ENCODE measurements at places on chromosomes 2 and 18.

- DNase-seq, result no peak
These were observed 4.0 kb upstream of the RND3 start for GRCh38 chr2:150491430-150491829.

GRCh38 chr2:14632133-14632936, at the start of gene LRATD1:
Gene LRATD1, plus strand, starts transcription at chr2:14632717. Its CDS starts 1,263 bp downstream, at chr2:14633980.
- DNase-seq, result no peak

GRCh38 chr2:148656516-148656915, 12.0 kb downstream of the EPC2 start:
- no peak for DNase-seq

DNA sequence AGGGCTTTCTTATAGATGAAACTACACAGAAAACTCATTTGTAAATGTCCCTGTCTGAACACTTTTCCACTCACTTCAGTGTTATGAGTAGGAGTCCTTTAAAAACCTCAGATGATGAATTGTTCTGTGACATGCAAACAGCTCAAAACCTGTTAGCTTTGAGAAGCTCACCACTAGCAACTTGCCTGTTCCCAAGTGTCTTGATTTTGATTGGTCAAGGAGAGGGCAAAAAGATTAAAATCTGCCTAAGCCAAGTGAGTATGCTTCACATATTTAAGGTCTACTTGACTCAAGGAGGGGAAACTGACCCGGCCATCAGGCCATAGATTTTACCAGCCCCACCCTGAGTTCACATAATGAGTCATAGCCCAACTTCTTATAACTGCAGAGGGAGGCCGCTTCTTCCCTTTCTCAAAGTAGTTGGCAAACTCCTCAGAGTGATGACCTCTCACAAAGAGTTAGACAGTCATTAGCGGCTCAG, 45.2 kb upstream of the MEIS1 start:
- no peak for DNase-seq

GRCh38 chr2:85734942-85735608, 18.7 kb upstream of the ATOH8 start:
- DNase-seq, result no peak

GRCh38 chr2:28206762-28207161, 185.9 kb upstream of the FOSL2 start:
- no peak for DNase-seq

DNA sequence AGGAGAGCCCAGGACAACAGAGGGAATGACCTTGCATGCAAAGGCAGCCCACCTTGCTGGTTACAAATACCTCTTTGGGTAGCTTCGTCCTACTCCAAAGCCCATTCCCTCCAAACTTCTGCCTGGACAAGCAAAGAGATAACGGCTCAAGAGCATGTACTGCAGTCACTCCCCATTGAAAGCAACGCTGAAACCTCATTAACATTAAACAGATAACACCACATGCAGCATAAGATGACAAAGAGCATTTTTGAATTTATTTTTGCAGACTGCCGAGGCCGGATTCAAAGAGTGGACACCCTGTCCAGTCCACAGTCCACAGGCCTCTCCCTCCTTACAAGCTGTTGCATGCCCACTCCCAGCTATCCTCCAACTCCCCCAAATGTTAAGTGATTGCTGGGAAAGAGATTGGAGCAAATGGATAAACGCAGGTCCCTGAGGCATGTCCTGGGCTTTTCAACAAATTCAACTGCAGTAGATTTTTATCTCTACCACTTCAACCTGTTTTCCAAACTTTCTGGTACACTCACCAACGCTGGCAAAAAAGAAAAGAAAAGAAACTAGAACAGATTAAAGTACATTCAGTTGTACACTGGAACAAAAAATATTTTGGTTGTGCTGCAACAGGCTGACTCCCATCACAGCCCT, 40.1 kb downstream of the MREG start:
- no peak for DNase-seq

DNA sequence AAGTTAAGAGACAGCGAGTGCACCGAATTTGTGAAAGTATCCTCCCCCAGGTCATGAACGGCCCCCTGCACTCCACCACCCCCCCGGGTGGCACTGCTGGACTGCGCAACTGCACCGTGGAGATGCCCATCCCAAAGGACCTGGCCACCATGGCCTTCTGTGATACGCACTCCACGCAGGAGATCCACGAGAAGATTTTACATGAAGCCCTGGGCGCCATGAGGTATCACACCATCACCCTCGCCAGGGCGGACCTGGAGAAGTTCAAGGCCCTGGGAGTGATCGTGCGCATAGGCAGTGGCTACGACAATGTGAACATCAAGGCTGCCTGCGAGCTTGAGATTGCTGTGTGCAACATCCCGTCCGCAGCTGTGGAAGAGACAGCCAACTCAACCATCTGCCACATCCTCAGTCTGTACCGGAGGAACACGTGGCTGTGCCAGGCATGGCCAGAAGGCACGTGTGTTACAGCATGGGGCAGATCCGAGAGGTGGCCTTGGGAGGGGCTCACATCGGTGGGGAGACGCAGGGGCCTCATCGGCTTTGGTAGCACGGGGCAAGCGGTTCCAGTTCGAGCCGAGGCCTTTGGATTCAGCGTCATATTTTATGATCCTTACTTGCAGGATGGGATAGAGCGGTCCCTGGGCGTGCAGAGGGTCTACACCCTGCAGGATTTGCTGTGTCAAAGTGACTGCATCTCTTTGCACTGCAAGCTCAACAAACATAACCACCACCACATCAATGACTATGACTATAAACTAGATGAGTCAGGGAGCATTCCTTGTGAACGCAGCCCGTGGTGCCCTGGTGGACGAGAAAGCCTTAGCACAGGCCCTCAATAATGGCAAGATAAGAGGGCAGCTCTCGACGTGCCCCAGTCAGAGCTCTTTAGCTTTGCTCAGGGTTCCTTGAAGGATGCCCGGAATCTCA, 290.8 kb upstream of the MC4R start:
- DNase-seq, result no peak

GRCh38 chr2:120624061-120624737, 111.5 kb upstream of the GLI2 start:
- DNase-seq, result no peak

- no peak for DNase-seq
These were observed 64.3 kb upstream of the TTN start for GRCh38 chr2:178871536-178871935.

GRCh38 chr2:200408428-200409316, 101.2 kb downstream of the KCTD18 start:
- no peak for DNase-seq

GRCh38 chr18:60215432-60215831, 157.1 kb downstream of the MC4R start:
- no peak for DNase-seq

GRCh38 chr2:73239776-73240175, 5.7 kb downstream of the CCT7 start:
- no peak for DNase-seq

DNA sequence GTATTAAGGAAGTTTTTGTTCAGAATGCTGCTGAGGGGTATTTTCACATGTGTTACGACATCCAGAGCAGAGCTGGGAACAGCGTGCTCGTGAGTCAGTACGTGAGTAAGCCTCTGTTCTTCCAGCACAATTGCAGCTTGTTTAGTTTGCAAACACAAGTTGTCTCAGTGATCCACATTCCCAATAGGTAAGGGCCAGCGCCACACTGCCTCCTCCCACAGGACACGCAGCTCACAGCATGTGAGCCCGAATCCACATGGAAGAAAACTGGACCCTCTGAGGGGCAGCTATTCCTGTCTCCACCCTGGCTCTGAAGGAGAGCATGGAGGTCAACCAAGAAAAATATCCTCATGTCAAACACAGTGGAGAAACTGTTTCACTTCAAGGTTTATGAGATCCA, 173.9 kb upstream of the PID1 start:
- DNase-seq, result no peak

- DNase-seq, result no peak
These were observed 69.2 kb downstream of the EDAR start for GRCh38 chr2:108919571-108920373.

GRCh38 chr2:225994748-225995405, 595.4 kb downstream of the NYAP2 start:
- no peak for DNase-seq

DNA sequence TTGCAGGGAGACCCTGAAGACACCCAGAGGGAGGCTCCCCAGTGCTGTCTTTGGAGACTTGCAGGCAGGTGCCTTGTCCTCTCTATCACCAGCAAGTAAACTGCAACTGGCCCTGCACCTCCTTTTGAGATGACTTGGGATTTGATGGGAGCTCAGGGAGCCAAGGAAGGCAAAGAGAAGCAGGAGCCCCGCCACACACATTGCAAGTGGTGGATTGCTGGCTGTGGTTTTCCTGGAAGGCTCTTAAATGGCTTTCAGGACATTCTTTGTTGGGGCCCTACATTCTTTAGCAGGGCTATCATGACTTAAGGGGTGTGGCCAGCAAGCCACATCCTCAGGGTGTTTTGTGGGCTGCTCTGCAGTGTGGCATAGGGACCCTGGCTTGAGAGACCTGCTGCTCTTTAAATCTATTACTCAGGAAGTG, 39.9 kb upstream of the CDC42EP3 start:
- DNase-seq, result no peak

DNA sequence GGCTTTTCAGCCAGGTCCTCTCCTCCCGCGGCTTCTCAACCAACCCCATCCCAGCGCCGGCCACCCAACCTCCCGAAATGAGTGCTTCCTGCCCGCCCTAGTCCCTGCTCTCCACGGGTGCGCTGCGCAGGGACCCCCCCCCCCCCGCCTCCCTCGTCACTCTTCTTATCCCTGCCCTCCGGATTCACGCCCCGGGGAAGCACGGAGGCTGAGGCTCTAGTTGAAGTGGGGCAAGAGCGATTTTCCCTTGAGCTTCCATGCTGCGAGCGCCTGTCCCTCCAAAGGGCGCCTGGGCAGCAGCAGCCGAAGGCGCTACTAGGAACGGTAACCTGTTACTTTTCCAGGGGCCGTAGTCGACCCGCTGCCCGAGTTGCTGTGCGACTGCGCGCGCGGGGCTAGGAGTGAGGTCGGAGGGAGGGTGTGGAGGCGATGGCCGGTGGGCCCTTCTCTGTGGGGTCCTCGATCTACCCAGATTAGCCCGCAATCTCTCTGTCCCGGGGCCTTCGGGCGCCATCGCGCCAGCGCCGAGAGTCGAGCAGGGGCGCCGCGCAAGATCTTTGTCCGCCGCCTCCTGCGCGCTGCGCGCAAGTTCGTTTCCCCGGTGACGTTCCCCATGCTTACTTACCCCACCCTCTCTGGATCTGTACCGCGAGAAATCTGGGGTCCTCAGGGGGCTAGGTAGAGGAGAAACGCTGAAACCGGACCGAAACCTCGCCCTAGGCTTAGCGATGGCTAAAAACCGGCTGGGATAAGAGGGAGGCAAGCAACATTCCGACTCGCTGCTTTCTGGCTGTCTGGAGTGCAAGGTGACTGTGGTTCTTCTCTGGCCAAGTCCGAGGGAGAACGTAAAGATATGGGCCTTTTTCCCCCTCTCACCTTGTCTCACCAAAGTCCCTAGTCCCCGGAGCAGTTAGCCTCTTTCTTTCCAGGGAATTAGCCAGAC, 677 bp downstream of the GAD1 start:
- DNase-seq, result no peak

DNA sequence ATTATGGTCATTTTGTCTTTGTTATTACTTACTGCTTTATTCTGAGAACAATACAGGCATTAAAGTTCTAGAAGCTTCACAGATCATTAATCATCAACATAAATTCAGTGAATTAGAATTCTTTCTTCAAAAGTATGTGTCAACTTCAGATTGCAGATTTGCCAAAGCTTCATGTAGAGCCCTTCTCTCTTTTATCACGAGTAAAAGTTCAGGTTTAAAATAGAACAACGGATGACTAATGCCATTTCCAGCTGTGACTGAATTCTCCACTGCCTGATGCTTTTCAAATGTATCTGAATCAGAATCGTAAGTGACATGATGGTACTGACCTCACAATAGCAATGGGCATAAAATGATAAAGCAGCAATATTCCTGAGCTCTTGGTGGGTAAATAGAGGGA, 116.0 kb downstream of the ABCA12 start:
- DNase-seq, result no peak

DNA sequence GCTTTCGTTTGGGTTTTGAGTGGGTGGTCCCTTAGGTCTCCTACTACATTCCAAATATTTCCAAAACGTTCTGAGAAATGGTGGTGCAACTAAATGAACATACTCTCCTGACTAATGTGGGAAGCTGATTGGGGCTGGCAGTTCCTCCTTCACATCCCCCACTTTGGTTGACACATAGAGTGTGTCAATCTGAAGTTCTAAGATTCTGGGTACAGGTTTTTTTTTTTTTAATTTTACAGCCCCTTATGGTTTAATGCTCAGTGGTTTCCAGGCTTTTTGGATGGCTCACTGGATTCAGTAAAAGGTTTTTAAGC, 58.4 kb upstream of the ITGB6 start:
- DNase-seq, result no peak

DNA sequence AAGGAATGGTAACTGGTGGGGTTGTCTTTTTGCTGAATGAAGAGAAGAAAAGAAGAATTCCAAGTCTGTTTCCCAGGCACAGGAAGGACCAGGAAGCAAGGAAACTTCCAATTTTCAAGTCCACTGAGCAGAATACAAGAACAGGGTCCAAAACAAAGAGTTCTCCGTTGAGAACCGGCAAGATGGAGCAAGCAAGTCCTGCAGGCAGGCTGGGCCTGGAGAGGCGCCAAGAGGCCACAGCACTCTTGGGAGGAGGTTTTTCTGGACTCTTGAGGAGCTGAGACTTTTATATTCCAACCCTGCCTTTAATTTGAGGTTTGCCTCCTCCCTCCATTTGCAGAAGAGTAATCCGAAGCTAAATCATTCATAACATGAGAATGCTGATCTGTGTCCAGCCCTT, 224.5 kb downstream of the IKZF2 start:
- no peak for DNase-seq

DNA sequence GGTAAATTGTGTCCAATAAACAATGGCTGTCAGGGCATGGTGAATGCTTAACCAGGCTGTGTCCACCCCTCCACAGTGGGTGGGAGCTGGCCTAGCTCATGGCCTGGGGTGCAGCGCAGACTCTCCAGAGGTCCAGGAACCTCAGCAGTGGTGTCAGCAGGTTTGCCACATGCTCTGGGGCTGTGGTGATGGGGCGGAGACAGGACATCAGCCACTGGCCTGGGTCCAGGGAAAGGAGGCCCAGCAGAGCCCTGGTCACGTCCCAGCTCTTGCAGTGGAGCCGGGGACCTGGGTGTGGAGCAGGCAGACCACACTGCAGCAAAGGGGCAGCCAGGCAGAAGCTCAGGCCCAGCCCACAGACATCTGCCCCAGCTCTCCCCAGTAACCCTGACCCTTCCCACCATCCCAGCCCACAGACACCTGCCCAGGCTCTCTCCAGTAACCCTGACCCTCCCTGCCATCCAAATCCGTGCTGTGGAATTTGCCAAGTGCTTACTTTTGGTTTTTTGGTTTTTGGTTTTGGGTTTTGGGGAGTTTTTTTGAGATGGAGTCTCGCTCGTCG, 13.8 kb upstream of the KIF1A start:
- no peak for DNase-seq

DNA sequence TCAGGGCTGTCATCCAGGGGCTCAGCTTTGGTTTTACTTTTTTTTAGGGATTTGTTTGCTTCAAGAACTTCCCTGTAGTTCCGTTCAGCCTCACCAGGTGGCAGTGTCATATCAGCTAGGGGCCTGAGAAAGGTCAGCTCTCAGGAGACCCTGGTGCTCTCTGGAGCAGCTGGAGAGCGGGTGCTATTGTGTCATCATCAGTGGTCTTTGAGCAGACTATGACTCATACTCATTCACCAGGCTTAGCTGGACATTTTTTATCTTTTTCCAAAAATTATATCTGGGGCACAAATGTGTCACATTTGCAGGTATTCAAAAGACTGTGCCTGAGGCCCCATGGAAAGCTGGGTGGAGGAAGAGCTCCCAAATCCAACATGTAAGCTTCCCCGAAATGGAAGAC, 24.4 kb downstream of the ZNF892 start:
- DNase-seq, result peak; percentile 49

- no peak for DNase-seq
These were observed 88.3 kb upstream of the ITGB6 start for GRCh38 chr2:160288324-160288723.

GRCh38 chr2:70832386-70832785, 3.2 kb downstream of the CD207 start:
- no peak for DNase-seq

All from stimulated activated effector memory CD8-positive, alpha-beta T cell treated with anti-CD3 and anti-CD28 coated beads, Interleukin-12 subunit alpha, Interleukin-12 subunit beta, amount 100 ng/mL, for 72 hours (primary cell).